ENCODE measurements at places on chromosomes 7 and 10. TPM values are rescaled to one million over a fixed set of nuclear protein-coding genes. Genes with fewer than 3 reads are reported as not detected.

Gene ENTPD1
- 17.4 TPM for total RNA-seq

Gene SLC39A12
- 0.88 TPM for total RNA-seq

Gene ZNF736
- 32.5 TPM for total RNA-seq

Gene PDK4
- total RNA-seq: 507 TPM

Gene TMEM178B
- 0.64 TPM for total RNA-seq

- no peak overlapping the region for H3K27ac ChIP-seq
- no peaks in the 10 kb centered on the region for H3K27me3 ChIP-seq
- H3K36me3 ChIP-seq: no peaks in the 10 kb centered on the region
- no peaks in the 10 kb centered on the region for H3K4me1 ChIP-seq
Observed at GRCh38 chr10:4677296-4678021, 148.5 kb upstream of the AKR1E2 start.

- no peak overlapping the region for H3K27ac ChIP-seq
- H3K36me3 ChIP-seq: no peaks in the 10 kb centered on the region
- H3K4me1 ChIP-seq: peaks cover 10% of the 10 kb centered on the region
Observed at GRCh38 chr10:102227050-102227449, 951 bp downstream of the ELOVL3 start.

GRCh38 chr10:2891073-2891769, 176.1 kb upstream of the PFKP start:
- H3K27me3 ChIP-seq: no peaks in the 10 kb centered on the region
- no peak for DNase-seq
- no peak overlapping the region for H3K27ac ChIP-seq

- H3K27me3 ChIP-seq: no peaks in the 10 kb centered on the region
- DNase-seq: peak; percentile 24
- H3K4me3 ChIP-seq: no peak overlapping the region
- no peak overlapping the region for H3K27ac ChIP-seq
Observed at GRCh38 chr7:98034081-98035035, 44.4 kb upstream of the OCM2 start.

GRCh38 chr10:118209215-118209614, 132.9 kb downstream of the FAM204A start:
- no peak overlapping the region for H3K27ac ChIP-seq
- H3K4me3 ChIP-seq: no peak overlapping the region
- no peaks in the 10 kb centered on the region for H3K4me1 ChIP-seq
- H3K27me3 ChIP-seq: no peaks in the 10 kb centered on the region
- H3K36me3 ChIP-seq: no peaks in the 10 kb centered on the region

DNA sequence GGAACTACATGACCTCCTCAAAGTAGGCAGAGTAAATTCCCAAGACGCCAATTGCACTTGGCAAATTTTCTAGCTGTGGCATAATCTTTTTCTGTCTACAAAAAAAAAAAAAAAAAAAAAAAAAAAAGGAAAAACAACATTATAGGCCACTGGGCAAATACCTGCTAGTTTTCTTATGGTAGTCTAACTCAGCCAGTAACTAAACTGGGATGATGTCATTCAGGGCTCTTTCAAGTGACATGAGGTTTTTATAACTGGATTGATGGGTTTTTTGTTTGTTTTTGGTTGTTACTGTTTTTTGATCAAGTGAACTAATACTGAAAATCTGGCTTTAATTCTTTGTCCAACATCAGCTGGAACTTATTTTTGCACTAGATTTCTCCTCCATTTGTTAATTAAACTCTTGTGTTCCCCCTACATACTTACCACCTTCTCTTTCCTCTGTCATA, 7.4 kb upstream of the VIM start:
- H3K27me3 ChIP-seq: no peaks in the 10 kb centered on the region
- no peak overlapping the region for H3K4me3 ChIP-seq
- no peak for DNase-seq
- H3K27ac ChIP-seq: peak overlapping the region; percentile 44

GRCh38 chr10:112373912-112374338, at the start of gene ACSL5:
Gene ACSL5 (plus strand): TSS chr10:112374116. CDS start chr10:112394947, 20,831 bp downstream.
- no peaks in the 10 kb centered on the region for H3K36me3 ChIP-seq
- no peaks in the 10 kb centered on the region for H3K4me1 ChIP-seq
- no peaks in the 10 kb centered on the region for H3K27me3 ChIP-seq
- DNase-seq: no peak
- H3K27ac ChIP-seq: peak within 1 kb of the TSS; percentile 78

- H3K36me3 ChIP-seq: no peaks in the 10 kb centered on the region
- H3K4me1 ChIP-seq: no peaks in the 10 kb centered on the region
- DNase-seq: no peak
Observed at GRCh38 chr10:761376-761775, 71.9 kb upstream of the DIP2C start.

DNA sequence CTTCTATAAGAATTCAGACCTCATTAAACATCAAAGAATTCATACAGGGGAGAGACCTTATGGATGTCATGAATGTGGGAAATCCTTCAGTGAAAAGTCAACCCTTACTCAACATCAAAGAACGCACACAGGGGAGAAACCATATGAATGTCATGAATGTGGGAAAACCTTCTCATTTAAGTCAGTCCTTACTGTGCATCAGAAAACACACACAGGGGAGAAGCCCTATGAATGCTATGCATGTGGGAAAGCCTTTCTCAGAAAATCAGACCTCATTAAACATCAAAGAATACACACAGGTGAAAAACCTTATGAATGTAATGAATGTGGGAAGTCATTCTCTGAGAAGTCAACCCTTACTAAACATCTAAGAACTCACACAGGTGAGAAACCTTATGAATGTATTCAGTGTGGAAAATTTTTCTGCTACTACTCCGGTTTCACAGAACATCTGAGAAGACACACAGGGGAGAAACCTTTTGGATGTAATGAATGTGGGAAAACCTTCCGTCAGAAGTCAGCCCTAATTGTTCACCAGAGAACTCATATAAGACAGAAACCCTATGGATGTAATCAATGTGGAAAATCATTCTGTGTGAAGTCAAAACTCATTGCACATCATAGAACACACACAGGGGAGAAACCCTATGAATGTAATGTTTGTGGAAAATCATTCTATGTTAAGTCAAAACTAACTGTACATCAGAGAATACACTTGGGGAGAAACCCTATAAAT, 24.1 kb downstream of the ZNF37A start:
- H3K36me3 ChIP-seq: peaks cover 19% of the 10 kb centered on the region
- no peaks in the 10 kb centered on the region for H3K27me3 ChIP-seq
- H3K27ac ChIP-seq: no peak overlapping the region
- no peak overlapping the region for H3K4me3 ChIP-seq

- H3K4me3 ChIP-seq: no peak overlapping the region
- no peak overlapping the region for H3K27ac ChIP-seq
- H3K27me3 ChIP-seq: no peaks in the 10 kb centered on the region
- H3K4me1 ChIP-seq: no peaks in the 10 kb centered on the region
Observed at GRCh38 chr10:56823849-56824248, 462.8 kb upstream of the ZWINT start.

DNA sequence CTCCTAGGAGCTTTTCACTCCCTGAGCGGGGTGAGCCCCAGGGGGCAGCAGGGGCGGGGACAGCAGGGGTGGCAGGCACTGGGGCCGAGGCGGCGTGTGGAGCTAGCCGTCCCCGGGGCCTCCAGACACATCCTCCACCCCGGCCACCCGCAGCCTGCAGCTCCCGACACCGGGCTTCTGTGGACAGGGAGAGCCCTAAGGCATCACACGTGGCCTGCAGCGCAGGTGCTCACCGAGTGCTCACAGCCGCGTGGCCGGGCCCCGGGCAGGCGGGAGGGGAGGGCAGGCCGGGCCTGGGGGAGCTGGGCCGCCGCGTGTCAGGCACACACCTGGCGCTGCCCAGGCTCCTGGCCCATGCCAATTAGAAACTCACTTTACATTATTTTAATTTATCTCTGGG, 51.4 kb downstream of the MICALL2 start:
- no peak for DNase-seq
- H3K4me1 ChIP-seq: peaks cover 6% of the 10 kb centered on the region
- H3K4me3 ChIP-seq: no peak overlapping the region
- H3K36me3 ChIP-seq: no peaks in the 10 kb centered on the region
- peaks cover 5% of the 10 kb centered on the region for H3K27me3 ChIP-seq

GRCh38 chr7:1665549-1666316, 4.3 kb upstream of the ELFN1 start:
- H3K27me3 ChIP-seq: peaks cover 14% of the 10 kb centered on the region
- no peak overlapping the region for H3K27ac ChIP-seq
- DNase-seq: peak; percentile 30
- H3K4me1 ChIP-seq: peaks cover 26% of the 10 kb centered on the region

GRCh38 chr7:37320848-37321468, 127.7 kb downstream of the ELMO1 start:
- H3K27ac ChIP-seq: no peak overlapping the region
- H3K27me3 ChIP-seq: no peaks in the 10 kb centered on the region
- H3K4me3 ChIP-seq: no peak overlapping the region
- H3K4me1 ChIP-seq: no peaks in the 10 kb centered on the region
- no peak for DNase-seq

- H3K27ac ChIP-seq: no peak overlapping the region
- H3K27me3 ChIP-seq: peaks cover 21% of the 10 kb centered on the region
- no peaks in the 10 kb centered on the region for H3K4me1 ChIP-seq
- peak overlapping the region; percentile 24 for H3K4me3 ChIP-seq
Observed at GRCh38 chr10:120949609-120950031, 98.5 kb downstream of the WDR11 start.
